ENCODE measurements at places on chromosomes 6 and 20.
A peak's percentile ranks its signal among the peaks of the same experiment; 100 is the strongest.

- no peak for DNase-seq
Observed at GRCh38 chr6:130931683-130932082, 104.5 kb downstream of the SMLR1 start.

DNA sequence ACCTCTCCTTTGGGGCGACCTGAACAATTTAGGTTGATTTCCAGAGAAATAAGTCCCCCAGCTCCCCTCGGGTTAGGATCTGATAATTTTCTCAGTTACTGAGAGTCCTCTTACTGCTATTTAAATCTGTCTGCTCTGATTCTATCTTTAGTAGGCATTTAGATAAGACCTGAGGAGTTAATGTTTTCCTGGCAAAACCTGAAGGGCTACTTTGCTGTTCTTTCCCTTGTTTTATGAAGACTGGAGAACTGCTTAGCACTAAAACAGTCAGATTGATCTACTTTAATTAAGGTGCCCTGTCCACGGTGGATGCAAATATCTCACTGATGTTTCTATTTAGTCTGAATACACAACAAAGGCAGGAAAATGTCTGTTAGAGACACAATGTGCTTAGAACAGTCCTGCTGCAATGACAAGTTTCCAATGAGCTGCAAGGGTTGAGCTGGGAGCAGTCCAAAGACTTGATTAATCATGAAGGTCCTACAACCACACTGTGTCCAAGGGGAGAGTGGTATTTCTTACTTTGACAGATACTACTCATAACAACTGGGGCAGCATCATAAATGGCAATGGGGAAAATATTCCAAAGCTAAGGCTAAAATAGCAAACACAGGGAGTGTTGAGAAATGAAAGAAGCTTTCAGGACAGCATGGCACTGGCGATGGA is 15.7 kb downstream of the ADTRP start:
- no peak for DNase-seq

DNA sequence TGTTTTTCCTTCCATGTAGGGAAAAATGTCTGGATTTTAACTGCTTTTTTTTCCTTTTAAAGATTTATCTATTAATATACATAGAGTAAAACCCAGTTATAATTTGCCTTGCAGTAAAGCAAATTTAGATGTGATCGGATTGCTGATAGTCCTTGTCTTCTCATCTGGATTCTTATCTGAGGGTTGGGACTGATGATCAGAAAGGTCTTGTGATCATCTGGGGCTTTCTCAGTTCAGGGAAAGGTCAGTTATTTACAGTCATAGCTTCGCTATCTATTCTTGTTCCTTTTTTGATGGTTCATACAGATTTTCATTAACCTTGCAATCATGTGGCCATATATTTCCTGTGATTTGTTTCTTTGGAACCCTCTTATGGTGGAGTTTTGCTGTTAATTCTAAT is 63.8 kb upstream of the CLDN20 start:
- DNase-seq, result no peak

- DNase-seq, result no peak
Observed at GRCh38 chr6:34181908-34182307, 36.0 kb upstream of the GRM4 start.

GRCh38 chr6:81934936-81935335 is 182.5 kb upstream of the TENT5A start:
- DNase-seq, result no peak

GRCh38 chr6:53202052-53202451 is 53.4 kb upstream of the GCM1 start:
- no peak for DNase-seq

DNA sequence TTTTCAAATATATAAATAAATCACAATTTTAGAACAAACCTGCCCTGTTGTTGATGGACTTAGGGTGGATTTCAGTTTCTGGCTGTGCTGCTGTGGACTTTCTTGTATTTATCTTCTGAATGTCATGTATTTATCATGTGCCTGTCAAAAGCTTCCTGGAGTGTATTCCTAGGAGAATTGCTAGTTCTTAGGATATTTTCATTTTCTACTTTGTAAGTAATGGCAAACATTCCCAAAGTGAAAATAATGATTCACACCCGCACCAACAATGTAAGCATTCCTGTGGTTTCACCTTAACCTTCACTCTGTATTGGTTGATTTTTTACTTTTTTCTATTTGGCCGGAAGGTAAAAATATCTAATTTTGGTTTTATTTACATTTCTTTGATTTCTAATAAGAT is 387.8 kb downstream of the SMOC2 start:
- no peak for DNase-seq

DNA sequence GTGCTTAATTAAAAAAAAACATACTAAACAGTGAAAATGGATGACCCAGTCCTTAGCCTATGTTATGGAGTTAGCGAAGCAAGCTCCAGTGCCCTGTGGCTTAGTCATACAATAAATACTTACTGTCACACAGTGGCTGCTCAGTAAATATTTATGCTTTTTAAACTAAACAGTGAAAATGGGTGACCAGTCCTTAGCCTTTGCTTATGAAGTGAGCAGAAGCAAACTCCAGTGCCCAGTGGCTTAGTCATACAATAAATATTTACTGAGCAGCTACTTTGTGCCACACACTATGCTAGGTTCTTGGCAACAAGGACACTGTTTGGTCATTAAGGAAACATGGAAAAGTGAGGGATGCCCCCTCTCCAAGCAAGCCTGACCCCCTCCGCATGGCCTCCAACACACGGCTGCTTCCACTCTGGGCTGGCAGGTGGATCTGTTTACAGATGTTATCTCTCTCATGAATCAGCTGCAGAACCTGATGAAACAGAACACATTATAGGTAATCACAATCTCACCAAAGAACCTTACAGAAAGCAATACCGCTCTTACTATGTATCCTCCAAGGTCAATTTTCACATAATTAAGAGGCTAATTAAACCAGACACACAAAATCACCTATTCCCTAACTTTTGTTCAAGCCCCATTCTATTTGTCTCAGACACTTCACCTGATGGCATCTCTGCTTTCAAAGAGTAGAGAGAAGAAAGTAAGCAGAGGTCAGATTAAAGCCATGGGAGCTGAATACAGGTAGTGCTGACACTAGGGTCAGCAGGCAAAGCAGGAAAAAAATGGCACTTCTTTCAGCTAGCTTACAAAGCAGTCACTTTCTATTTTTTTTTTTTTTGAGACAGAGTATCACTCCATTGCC is 27.3 kb downstream of the CDK5RAP1 start:
- DNase-seq, result no peak

GRCh38 chr20:61442075-61442670 is 190.1 kb downstream of the CDH4 start:
- no peak for DNase-seq

- DNase-seq, result no peak
Observed at GRCh38 chr6:3289664-3290055, 30.9 kb downstream of the PSMG4 start.

GRCh38 chr6:73739096-73739495 is 43.1 kb downstream of the CD109 start:
- no peak for DNase-seq

DNA sequence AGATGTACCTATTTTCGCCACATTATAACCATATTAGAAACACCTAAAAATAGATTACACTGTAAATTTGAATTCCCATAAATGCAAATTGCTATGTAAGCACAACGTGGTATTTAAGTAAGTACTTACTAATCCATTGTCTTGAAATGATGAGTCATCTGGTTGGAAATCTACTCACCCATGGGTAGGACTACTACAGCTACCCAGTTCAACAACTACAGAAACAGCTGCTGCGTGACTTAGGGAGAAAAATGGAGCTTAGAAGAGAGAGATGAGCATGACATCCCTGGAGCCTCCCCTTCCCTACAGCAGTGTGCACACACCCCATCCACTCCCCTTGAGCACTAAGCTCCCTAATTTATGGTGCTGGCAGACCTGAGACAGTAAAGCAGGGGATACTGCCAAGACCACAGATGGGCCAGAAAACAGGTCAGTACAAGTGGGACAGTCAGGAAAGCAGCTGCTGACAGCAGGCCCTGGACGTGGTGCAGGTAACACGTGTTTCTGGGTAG is 26.9 kb downstream of the RRAGD start:
- no peak for DNase-seq

GRCh38 chr20:53539516-53539915 is 54.1 kb downstream of the ZNF217 start:
- DNase-seq, result no peak

DNA sequence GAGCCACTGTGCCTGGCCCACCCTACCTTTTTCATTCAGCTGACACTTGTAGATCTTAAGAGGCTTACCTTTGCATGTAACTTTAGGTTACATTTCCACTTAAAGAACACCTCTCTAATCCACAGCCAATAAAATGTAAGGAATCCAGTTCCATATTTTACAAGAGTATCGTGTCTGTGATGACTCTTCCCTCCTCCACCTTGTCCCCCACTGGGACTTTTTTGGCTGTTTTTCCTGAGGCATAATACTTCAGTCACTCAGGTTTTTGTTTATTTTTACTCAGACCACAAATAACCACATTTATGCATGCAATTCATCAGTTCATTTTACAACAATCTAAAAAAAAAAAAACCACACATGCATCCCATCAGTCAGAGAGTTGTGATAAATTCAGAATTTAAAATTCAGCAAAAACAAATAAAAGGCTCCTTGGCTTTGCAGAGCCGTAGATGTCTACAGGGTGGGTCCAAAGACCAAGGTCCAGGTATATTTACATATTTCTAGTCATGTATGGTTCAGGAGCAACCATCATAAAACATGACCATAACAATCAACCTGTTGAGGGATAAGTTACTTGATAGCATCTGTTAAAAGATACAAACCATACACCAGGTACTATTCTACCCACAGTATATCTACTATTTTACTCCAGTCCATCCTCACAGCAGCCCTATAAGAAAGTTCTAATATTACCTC is 9.9 kb downstream of the ATXN1 start:
- no peak for DNase-seq

DNA sequence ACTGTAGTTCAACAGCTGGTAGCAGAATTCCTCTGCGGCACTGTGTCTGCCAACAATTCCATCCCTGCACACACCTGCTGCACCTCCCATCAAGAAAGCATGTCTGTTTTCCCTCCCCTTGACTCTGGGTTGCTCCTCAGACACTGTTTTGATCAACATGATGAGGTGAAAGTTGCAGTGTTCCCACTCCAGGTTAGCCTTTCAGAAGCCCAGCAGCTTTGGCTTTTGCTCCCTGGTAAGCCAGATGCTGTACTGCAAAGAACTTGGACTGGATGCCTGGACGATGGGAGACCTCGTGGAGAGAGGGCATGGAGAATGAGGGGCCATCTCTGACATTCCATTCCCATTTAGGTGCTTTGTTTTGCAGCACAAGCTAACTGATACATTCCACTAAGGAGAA is 79.1 kb upstream of the MAFB start:
- no peak for DNase-seq

DNA sequence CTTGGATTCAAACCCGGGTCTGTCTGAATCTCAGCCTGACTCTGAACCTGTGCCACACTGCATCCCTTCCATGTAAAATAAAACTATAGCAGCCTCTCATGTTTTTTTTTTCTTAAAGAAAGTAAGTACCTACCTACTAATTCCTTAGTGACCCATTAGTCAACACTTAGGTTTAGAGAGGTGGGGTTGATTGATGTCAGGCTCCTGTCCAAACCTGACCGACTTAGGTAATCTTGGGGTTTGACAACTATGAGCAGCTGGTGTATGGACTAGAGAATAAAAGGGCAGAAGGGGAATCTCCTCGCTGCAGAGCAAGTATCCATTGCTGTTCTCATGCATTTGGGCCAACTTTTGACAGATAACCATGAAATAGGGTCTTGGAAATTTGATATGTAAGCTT is 6.5 kb downstream of the NKAIN2 start:
- no peak for DNase-seq

DNA sequence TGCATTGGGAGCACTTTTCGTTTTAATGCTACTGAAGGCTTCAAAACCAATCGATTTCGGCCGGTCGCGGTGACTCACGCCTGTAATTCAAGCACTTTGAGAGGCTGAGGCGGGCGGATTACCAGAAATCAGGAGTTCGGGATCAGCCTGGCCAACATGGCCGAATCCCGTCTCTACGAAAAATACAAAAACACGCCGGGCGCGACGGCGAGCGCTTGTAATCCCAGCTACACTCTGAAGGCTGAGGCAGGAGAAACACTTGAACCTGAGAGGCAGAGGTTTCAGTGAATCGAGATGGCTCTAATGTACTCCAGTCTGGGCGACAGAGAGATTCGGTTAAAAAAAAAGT is 58.4 kb downstream of the TRIM38 start:
- DNase-seq, result peak; percentile 57

GRCh38 chr6:159042003-159042825 is 2.6 kb downstream of the TAGAP start:
- DNase-seq, result peak; percentile 76

DNA sequence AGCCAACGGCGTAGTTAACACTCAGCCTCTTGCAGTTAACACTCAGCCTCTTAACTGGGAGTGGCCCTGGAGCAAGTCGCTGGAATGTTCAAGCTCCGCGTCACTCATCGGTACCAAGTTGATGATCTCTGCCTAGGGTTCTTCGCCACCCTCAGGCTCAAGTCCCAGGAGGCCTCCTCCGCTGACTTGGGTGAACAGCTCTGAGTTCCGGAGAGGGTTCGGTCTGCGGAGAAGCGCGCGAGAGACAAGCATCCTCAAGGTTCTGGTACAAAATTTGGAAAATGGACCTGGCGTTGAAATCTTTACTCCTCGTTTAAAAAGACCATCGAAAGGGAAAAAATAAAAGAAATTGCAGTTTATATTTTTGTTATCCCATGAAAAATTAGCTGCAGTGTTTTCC is 876 bp upstream of the DSP start:
- DNase-seq, result no peak

DNA sequence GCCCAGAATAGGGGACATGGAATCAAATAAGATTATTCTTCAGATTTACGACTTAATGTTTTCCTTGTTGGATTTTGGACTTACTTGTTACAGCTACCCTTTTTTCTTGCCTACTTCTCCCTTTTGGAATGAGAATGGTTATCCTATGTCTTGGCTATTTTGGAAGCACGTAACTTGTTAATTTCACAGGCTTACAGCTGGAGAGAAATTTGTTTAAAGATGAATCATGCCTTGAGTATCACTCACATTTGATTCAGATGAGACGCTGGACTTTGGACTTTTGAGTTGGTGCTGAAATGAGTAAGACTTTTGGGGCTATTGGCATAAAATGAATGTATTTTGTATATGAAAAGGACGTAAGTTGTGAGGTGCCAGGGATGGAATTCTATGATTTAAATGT is 83.3 kb downstream of the SMPDL3A start:
- DNase-seq, result no peak

GRCh38 chr20:9358001-9358400 is 156.4 kb upstream of the LAMP5 start:
- DNase-seq, result no peak

DNA sequence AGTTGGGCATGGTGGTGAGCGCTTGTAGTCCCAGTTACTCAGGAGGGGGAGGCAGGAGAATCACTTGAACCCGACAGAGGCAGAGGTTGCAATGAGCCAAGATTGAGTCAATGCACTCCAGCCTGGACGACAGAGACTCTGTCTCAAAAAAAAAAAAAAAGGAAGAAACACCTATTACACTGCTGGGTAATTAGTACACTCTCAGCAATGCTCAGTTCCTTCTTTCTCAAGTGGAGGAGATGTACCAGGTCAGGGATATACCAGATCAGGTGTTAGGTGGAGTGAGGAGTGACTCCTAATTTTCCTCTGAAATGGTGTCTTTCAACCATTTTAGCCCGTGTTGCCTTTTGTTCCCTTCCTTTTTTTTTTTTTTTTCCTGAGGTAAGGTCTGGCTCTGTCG is 30.0 kb upstream of the UBR2 start:
- DNase-seq, result no peak
